ENCODE measurements at places on chromosomes 12 and 14. TPM values are rescaled to one million over a fixed set of nuclear protein-coding genes. Genes with fewer than 3 reads are reported as not detected.

GRCh38 chr14:67240168-67240932, 885 bp upstream of the PALS1 start:
- H3K27me3 ChIP-seq = peaks cover 33% of the 10 kb centered on the region
- H3K27ac ChIP-seq = no peak overlapping the region
- no peaks in the 10 kb centered on the region for H3K36me3 ChIP-seq

DNA sequence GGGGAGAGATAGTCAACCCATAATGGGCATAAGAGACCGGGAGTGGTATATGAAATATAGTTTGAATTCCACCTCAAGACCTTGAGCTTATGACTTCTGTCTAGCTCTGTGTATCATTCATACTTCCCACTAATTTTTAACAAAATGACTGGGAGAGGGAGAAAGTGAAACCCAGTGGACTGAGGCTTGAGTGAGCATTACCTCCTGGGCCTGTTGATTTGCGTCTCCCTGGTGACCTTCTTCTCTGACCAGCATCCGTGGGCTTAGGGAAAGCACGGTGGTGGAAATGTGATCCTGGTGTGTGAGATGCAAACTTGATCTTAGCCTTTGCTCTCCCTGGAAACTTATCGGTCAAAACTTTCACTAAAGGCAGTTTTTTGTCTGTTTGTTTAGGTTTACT, 207.9 kb upstream of the BCL2L14 start:
- H3K4me3 ChIP-seq = no peak overlapping the region
- H3K27me3 ChIP-seq = no peaks in the 10 kb centered on the region
- H3K36me3 ChIP-seq = no peaks in the 10 kb centered on the region
- no peak overlapping the region for H3K27ac ChIP-seq
- H3K4me1 ChIP-seq = peaks cover 27% of the 10 kb centered on the region

DNA sequence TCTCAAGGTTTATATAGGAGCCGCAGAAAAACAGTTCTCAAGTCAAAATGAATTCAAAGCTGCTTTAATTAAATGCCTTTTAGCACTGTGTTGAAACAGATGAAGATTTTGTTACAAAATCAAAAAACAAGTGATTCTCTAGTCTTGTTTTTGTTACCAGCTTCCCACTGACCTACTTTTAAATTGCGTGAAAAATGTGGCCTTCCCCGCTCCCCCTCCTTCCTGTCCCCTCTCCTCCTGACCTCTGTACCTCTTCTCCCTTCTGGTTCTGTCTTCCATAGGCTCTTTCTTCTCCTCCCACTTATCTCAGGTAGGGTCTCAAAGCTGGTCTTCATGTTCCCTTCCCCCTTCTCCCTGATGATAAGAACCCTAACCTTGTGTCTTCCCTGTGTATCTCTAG, 90.0 kb upstream of the MDM1 start:
- H3K4me1 ChIP-seq = peaks cover 9% of the 10 kb centered on the region
- no peak overlapping the region for H3K4me3 ChIP-seq
- DNase-seq = no peak
- H3K27me3 ChIP-seq = no peaks in the 10 kb centered on the region
- H3K27ac ChIP-seq = no peak overlapping the region
- H3K36me3 ChIP-seq = no peaks in the 10 kb centered on the region

- no peaks in the 10 kb centered on the region for H3K27me3 ChIP-seq
- no peak overlapping the region for H3K27ac ChIP-seq
- H3K4me1 ChIP-seq = no peaks in the 10 kb centered on the region
- no peaks in the 10 kb centered on the region for H3K36me3 ChIP-seq
- no peak overlapping the region for H3K4me3 ChIP-seq
- DNase-seq = no peak
Measured at GRCh38 chr12:27428466-27428865, 18.1 kb upstream of the SMCO2 start.

GRCh38 chr12:110284597-110284996, 3.5 kb downstream of the ATP2A2 start:
- peak overlapping the region; percentile 88 for H3K4me3 ChIP-seq
- H3K27me3 ChIP-seq = no peaks in the 10 kb centered on the region
- H3K36me3 ChIP-seq = peaks cover 19% of the 10 kb centered on the region
- H3K4me1 ChIP-seq = peaks cover 36% of the 10 kb centered on the region
- H3K27ac ChIP-seq = no peak overlapping the region

Gene ASIC1
- 5.6 TPM for total RNA-seq

GRCh38 chr12:19224746-19225145, 95.2 kb downstream of the PLEKHA5 start:
- no peak for DNase-seq
- no peak overlapping the region for H3K27ac ChIP-seq
- H3K36me3 ChIP-seq = no peaks in the 10 kb centered on the region
- H3K4me3 ChIP-seq = no peak overlapping the region
- peaks cover 39% of the 10 kb centered on the region for H3K4me1 ChIP-seq

DNA sequence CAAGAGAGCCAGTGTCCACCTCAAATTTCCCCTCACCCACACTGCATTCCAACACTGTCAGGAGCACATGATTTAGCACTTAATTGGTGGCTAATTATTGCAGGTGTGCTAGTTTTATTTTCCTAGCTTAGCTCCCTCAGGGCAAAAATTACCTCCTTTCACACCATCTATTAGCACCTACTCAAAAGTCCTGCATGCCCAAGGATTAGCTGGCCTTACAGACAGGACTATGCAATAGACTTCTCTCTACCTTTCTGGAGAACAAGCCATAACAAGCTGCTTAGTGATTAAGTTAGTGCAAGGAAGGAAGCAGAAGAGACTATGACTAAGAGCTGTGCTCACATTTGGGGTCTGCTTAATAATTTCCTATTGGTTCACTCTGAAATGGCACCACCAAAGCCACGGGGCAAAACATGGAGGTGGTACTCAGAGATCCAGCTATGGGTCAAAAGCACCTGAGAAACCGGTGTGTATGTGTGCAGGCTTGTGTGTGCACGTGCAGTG, 69.5 kb downstream of the STON2 start:
- peaks cover 13% of the 10 kb centered on the region for H3K4me1 ChIP-seq
- H3K36me3 ChIP-seq = no peaks in the 10 kb centered on the region
- no peak for DNase-seq
- H3K4me3 ChIP-seq = no peak overlapping the region

DNA sequence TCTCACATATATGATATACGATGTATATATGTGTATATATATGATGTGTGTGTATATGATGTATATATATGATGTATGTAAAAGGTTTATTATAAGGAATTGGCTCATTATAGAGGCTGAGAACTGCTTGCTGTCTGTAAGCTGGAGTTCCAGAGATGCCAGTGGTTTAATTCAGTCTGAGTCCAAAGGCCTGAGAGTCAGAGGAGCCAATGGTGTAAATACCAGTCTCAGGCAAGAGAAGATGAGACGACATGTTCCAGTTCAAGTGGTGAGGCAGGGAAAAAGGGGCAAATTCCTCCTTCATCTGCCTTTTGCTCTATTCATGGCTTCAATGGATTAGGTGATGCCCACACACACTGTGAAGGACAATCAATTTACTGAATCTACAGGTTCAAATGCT, 17.1 kb upstream of the STYK1 start:
- DNase-seq = no peak
- H3K4me1 ChIP-seq = no peaks in the 10 kb centered on the region

DNA sequence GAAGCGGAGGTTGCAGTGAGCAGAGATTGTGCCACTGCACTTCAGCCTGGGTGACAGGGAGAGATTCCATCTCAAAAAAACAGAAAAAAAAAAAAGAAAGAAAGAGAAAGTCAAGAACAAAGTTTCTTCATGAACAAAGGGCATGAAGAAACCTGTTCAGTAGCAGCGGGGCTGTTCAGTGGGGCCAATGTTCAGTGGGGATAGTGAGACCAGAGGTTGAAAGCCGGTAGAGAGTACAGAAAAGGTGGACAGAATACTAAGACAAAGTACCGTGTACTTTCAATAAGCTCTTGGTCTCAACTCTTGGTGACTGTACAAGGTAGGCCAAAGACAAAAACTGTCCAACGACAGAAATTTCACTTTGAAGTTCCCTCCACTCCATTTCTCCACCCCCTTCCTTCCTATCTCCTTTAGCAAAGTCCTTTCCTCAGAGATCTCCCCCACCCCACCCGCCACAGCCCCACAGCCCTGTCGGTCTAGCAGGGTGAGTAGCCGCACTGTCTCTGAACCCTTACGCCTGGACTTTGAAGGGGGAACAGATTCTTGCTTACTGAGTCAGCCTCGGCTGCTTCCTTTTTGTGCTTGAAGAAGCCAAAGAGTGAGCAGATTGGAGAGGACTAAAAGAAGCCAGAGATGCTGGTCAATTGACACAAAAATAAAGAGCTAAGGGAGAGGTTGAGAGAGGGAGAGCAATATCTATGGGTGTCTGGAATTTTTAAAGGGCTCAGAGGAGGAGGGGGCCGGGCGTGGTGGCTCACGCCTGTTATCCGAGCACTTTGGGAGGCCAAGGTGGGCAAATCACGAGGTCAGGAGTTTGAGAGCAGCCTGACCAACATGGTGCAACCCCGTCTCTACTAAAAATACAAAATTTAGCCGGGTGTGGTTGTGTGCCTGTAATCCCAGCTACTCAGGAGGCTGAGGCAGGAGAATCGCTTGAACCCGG, 44.2 kb upstream of the FOS start:
- H3K27ac ChIP-seq = no peak overlapping the region
- H3K4me3 ChIP-seq = no peak overlapping the region
- no peaks in the 10 kb centered on the region for H3K36me3 ChIP-seq
- H3K27me3 ChIP-seq = no peaks in the 10 kb centered on the region

GRCh38 chr14:91415794-91416743, 1.6 kb downstream of the CCDC88C start:
- peaks cover 39% of the 10 kb centered on the region for H3K4me1 ChIP-seq
- no peak overlapping the region for H3K27ac ChIP-seq
- no peak for DNase-seq
- peak overlapping the region; percentile 69 for H3K4me3 ChIP-seq
- no peaks in the 10 kb centered on the region for H3K36me3 ChIP-seq
- peaks cover 7% of the 10 kb centered on the region for H3K27me3 ChIP-seq

DNA sequence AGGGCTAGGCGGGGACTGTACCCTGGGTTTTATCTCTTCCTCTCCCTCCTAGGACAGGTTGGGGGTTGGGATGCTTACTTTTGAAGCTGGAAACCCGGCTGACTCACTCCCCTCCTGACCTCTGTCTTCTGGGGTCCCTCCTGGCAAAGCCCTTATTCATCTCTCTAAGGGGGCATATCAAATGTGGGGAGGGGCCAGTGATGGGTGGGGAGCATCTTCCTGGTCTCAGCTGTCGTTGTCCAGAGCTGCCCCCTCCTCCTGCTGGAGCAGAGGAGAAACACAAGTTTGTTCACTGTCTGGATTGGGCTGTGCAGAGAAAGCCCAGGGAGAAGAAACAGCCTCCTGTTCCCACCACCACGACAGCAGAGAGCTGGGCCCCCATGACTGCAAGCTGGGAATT, 85.8 kb downstream of the TNFAIP2 start:
- H3K4me1 ChIP-seq = no peaks in the 10 kb centered on the region
- H3K4me3 ChIP-seq = no peak overlapping the region
- no peak overlapping the region for H3K27ac ChIP-seq
- no peaks in the 10 kb centered on the region for H3K36me3 ChIP-seq
- peaks cover 45% of the 10 kb centered on the region for H3K27me3 ChIP-seq

DNA sequence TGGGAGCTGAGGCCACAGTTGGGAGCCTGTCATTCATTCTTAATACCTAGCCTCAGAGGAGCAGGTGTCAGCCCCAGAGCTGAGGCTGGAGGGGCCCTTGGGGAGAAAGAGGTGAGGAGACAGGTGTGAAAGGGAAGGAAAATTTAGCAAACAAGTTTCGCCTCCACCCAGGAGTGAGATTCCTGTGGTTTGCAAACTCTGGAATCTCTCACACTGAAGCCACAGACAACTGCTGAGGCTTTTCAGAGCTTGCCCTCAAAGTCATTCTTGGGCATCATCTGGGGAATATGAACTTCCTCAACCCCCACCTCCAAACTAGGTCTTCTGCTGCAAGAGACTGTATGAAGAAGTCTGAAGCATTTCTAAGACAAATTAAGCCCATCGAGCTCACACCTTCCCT, 589.5 kb upstream of the TBX3 start:
- DNase-seq = no peak
- no peak overlapping the region for H3K4me3 ChIP-seq
- no peaks in the 10 kb centered on the region for H3K4me1 ChIP-seq
- H3K27me3 ChIP-seq = no peaks in the 10 kb centered on the region

DNA sequence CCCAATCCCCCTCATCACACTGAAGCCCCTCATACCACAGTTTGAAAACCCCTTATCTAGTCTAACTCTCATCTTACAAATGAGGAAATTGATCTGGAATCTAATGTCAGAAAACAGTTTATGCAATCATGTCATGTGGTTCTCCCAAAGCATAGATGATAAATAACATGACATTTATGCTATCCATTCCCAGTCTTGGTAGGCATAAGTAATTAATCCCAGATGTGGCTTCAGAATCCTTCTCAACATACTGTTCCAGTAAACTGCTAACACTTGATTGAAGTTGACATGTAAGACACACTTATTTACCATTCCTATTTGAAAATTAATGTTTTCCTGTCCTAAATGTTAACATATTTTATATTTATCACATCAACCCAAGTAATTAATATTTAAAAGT, 168.7 kb downstream of the GALC start:
- H3K36me3 ChIP-seq = no peaks in the 10 kb centered on the region
- no peak overlapping the region for H3K27ac ChIP-seq
- H3K4me1 ChIP-seq = peaks cover 2% of the 10 kb centered on the region
- no peaks in the 10 kb centered on the region for H3K27me3 ChIP-seq

Gene FAM90A1
- total RNA-seq = not detected

Gene SALL2
- 263 TPM for total RNA-seq

- no peaks in the 10 kb centered on the region for H3K27me3 ChIP-seq
- H3K4me1 ChIP-seq = no peaks in the 10 kb centered on the region
- H3K27ac ChIP-seq = no peak overlapping the region
- H3K4me3 ChIP-seq = no peak overlapping the region
- DNase-seq = no peak
- no peaks in the 10 kb centered on the region for H3K36me3 ChIP-seq
Measured at GRCh38 chr14:34691206-34691605, 23.2 kb downstream of the CFL2 start.

DNA sequence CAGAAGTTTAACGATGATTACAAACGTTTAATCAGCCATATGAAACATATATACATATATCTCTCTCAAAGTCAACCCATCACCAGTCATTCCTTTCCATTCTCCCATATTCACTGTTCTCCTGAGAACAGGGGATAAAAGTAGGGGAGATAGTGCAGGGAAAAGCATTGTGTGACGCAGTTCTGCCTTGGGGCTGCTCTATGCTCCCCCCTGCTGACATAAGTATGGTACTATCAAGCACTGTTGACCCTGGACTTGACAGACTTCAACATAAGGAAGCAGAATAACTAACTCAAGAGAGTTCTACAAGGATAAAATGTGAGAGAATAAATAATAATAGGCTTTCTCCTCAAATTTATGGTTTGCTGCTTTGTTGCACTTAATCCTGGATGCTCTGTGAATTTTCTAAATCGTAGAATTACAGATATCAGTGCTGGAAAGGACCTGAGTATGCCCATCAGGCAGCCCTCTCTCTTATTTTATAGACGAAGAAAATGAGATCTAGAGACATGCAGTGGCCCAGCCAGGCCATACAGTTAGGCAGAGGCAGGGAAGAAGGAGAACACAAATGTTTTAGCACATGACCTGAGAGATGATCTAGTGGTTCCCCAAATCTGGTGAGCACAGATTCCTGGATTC, 87.2 kb downstream of the SCN8A start:
- H3K4me3 ChIP-seq = no peak overlapping the region
- no peaks in the 10 kb centered on the region for H3K27me3 ChIP-seq
- no peaks in the 10 kb centered on the region for H3K4me1 ChIP-seq
- peak; percentile 44 for DNase-seq
- no peak overlapping the region for H3K27ac ChIP-seq
- H3K36me3 ChIP-seq = no peaks in the 10 kb centered on the region
